ENCODE measurements at places on chromosomes 13 and 19.

- no peak for DNase-seq
These were observed 472.8 kb downstream of the DACH1 start for GRCh38 chr13:71394176-71394575.

DNA sequence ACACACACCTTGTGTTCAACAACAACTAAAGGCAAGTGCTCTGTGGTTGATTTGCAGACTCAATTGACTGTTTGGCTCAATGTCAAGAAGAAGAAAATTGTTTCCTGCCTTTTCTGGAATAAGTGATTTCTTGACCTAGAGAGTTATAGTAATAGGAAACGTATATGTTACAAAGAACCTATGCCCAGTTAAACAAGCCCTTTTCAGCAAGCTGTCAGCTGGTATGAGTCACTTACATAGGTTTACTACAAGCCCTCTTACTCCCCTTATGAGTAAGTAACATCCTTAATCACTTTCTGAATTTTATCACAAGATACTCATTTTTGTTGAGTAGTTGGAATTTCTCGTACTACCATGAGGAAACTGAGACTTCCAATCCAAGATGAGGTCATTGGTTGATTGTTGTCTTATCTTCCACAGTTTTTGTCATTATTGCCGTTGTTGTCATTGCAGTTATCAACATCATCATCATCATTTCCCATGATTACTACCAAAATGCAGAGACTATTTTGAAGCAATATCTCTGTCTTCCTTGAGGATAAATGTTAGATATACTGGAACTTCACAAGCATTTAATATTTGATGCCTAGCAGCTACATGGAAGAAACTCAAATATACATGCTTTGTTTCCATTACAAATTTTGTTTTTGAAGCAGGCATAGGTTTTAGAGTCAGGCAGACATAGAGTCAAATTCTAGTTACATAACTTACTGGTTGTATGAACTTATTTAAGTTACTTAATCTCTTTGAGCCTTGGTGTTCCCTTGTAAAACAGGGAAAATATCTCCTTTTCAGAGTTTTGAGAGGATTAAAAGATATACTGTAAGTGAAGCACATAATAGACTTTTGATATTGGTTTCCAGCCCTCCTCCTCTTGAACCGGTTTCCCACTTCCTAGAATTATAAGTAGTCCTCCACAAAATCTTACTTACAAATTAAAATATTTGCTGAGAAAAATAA lies 106.0 kb downstream of the RAP2A start:
- DNase-seq = peak; percentile 33

- no peak for DNase-seq
These were observed 82.4 kb upstream of the SGCG start for GRCh38 chr13:23098161-23098907.

- DNase-seq = peak; percentile 93
These were observed 84.8 kb downstream of the SIPA1L3 start for GRCh38 chr19:37991841-37992248.

- no peak for DNase-seq
These were observed 1366.2 kb upstream of the PCDH20 start for GRCh38 chr13:62781866-62782265.

DNA sequence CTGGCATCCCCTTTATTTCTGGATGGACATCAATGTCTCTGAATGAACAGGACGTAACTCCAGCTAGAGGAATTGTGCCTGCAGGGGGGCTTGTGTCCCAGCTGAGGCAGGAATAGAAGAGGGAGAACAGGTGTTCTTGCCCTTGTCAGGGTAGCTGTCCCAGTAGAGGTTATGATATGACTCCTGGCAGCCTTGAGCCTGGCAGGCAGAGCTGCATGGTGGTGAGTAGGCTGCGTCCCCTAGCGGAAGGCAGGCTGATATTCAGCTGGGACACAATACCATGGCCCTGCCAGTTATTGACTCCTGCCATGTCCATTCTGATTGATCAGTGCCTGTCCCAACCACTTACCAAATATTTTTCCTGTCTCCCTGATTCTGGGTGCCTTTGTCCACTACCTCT lies 197.2 kb downstream of the RAP2A start:
- DNase-seq = no peak

DNA sequence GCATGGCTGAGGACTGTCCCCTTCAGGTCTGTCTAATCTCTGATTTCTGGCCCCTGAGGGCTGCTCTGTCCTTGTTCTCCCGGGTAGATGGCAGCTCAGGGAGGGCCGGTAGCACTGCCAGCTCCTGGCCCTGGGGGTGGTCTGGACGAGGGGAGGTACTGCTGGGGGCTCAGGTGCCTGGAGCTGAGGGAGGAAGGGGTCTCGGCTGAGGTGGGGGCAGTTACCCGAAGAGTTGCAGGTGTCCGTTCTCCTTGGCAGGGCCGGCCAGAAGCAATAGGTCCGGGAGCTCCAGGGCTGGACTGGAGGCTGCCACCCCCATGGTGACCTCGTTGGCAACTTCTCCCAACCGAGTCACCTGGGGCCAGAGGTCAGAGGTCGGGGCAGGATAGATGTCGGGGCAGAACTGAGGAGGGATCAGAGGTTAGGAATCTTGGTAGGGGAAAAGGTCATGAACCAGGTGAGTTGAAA lies 1.2 kb upstream of the EMC10 start:
- no peak for DNase-seq

GRCh38 chr13:39773833-39774232 lies 118.4 kb downstream of the COG6 start:
- DNase-seq = no peak

DNA sequence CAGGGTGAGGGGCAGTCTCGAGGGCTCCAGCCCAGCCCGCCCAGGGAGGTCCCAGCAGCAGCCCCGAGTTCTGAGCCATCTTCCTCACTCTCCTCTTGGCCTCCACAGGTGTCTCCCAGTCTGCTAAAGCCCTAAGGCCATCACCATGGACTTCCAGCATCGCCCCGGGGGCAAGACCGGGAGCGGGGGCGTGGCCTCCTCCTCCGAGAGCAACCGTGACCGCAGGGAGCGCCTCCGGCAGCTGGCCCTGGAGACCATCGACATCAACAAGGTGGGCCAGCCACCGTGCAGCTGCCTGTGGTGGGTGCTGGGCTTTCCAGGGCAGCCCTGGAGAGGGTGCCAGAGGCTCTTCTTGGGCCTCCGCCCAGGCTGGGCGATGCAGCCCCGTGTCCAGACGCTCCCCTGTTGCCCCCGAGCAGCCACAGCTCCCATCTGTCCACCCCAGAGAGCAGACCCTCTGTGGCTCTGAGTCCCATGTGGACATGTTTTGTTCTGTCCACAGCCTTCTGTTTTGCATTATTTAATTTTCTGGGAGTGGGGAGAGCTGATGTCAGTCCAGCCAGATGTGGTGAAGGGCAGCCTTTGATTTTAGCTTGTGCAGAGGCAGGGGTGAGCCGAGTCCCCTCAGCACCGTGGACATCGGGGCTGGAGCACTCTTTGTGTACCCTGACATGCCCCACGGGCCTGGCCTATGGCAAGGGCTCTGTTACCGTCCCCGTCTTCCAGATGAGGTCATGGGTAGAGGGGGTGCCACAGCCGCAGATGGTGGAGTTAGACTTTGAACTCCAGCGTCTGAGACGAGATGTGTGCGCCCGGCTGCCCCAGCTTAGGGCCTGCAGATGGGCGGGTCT lies 5.6 kb upstream of the AMH start:
- no peak for DNase-seq

GRCh38 chr19:13091400-13092157 lies 11.1 kb downstream of the LYL1 start:
- DNase-seq = no peak

GRCh38 chr19:47377801-47378200 lies 28.7 kb downstream of the DHX34 start:
- no peak for DNase-seq

GRCh38 chr19:32322541-32322940 lies 22.9 kb upstream of the ZNF507 start:
- DNase-seq = no peak

GRCh38 chr13:90869580-90869979 lies 477.9 kb upstream of the MIR17HG start:
- no peak for DNase-seq

DNA sequence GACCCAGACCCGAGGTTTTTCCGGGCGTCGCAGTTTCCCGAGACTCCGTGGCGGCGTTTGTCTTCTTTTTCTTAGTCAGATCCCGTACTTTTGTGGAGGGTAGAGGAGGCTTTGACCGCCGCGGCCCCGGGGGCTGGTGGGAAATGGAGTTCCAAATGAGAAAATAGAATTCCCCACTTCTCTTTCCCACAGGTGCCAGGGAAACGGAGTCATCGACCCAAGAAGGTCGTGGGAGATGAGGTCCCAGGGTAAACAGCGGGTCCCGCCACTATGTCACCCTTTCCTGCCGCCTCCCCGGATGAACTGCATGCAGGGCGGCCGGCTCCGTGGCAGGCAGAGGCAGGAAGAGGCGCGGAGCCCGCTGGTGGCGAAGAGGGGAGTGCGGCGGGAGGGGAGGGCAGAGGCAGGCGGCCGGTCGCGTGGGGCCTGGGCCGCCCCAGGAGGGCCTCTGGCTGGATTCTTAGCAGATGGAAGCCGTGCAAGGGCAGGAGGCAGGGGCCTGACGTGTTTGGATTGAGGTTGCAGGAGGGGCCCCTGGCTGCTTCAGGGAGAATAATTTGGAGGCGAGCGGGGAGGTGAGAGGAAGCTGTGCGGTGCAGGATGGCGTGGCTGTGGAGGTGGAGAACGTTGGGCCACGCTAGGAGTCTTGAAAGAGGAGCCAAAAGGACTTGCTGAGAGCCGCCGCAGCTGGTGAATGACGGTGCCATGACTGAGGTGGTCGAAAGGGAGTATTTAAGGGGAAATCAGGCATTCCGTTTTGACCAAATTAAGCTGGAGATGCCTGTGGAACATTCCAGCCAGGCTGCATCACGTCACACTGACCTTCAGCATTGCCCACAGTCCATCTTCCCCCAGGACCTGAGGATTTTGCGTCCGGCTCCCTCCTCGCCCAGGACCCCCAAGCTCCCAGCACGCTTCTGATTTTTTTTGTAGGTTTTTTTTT lies 11.7 kb downstream of the CYTH2 start:
- DNase-seq = no peak

DNA sequence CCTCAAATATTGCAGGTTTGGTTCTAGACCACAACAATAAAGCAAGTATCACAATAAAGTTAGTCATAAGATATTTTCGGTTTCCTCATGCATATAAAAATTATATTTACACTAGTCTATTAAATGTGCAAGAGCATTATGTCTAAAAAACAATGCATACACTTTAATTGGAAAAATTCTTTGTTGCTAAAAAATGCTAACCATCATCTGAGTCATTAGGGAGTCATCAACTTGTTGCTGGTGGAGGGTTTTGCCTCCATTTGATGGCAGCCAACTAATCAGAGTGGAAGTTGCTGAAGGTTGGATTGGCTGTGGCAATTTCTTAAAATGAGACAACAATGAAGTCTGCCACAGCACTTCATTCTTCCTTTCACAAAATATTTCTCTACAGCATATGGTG lies 422.3 kb upstream of the GPC6 start:
- no peak for DNase-seq

DNA sequence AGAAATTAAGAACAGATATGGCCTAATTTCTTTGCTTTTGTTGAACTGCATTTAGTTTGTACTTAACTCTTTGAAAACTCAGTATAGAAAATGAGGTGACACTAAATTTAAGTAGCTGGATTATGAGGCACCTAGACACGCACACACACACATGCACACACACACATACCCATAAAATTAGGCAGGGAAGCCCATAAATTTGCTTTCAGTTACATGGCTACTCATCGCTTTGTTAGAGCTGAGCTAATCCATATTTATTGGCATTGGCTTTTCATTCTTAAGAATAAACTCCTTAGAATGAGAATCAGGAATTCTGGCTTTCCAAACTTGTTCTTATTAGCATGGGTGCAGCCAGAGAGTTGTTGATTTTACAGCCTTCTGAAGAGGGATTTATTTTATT lies 61.7 kb upstream of the MBNL2 start:
- DNase-seq = no peak

DNA sequence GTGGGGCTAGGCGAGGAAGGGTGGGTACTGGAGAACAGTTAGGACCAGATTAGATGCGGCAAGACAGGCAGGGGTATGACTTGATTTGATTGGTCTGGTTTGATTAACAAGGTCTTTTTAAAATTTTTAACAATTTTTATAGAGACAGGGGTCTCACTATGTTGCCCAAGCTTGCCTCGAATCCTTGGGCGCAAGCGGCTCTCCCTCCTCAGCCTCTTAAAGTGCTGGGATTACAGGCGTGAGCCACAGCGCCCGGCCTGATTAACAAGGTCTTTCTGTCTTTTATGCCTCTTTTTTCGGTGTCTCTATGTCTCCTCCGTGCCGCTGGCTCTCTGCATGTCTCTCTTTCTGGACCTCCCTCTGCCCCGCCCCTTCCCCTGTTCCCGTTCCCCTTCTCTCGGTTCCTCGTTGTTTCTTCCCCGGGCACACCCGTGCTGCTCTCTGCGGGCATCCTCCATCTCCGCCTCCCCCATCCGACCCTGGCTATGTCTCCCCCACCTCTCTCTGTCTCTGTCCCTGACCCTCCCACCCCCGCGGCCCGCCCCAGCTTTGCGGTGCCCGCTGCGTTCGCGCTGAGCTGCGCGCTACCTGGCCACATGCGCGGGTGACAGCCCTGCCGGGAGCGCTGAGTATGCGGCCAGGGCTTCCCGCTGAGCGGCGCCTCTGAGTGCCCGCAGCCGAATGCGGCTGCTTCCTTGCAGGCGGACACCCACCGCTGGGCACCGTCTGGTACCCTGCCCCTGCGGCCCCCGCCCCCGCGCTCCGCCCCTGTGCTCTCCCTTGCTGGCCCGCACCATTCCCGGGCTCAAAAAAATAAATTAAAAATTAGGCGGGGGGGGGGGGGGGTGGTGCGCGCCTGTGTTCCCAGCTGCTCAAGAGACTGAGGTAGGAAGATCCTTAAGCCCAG lies 8.1 kb upstream of the SDHAF1 start:
- peak; percentile 70 for DNase-seq

GRCh38 chr19:53389978-53390377 lies 5.0 kb upstream of the ZNF765 start:
- DNase-seq = peak; percentile 6

DNA sequence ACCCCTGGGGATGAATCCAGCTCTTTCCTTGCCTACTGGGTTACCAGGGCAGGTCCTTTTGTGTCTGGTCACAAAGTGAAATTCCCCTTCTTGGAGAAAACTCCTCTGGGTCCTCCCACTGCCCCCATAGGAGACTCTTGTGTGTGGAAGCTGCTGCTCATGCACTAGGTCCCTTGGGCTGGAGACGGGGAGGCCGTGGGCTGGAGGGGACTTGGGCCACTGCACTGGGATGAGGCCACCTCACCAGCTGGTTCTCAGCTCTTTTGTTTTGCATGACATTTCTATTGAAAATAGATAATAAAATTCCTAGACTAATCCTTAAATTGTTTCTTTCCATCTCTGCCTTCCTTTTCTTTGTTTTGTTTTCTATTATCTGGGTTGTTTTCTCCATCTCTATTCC lies 62.4 kb downstream of the TEX29 start:
- no peak for DNase-seq

DNA sequence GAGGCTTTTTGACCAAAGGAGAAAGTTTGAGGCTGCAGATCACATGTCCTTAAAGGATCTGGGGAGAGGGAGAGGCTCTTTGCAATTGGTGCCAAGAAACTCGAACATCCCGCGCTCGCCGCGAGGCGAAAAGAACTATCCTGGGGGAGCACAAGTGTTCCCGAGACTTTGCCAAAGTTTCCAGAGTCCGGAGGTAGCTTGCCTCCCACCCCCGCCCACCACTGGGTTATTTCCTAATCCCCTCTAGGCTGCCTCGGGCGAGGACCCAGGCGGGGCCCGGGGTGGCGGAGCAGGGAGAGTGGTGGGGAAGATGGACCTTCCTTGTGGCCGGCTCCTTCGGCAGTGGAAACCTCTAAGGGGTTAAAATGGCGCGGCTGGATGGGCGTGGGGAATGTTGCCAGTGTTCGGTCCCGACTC lies 114.5 kb downstream of the KCNRG start:
- DNase-seq = no peak
